NCI-H460 (cell line): ENCODE measurements at places on chromosomes 1 and 21. TPM values are rescaled to one million over a fixed set of nuclear protein-coding genes. Genes with fewer than 3 reads are reported as not detected.
A peak's percentile ranks its signal among the peaks of the same experiment; 100 is the strongest.

Gene SLC30A10
- not detected in 2 replicates for total RNA-seq

DNA sequence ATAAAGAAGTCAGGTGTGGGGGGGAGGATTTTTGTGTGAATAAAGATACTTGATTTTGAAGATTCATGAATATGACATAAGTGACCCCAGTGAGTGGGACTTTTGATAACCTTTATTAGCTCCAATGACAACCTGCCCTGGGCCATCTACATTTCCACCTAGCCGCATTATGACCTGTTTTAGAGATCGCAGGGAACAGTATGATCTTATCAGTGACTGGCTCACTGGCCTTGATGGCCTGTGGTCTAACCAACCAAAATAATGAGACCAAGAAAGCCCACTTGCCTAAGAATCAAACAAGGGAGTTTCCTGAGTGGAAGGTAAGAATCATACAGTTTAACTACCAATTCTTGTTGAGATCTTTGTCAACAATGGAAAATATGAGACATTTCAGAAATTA, 1.8 kb downstream of the ELAPOR1 start:
- DNase-seq = no peak

DNA sequence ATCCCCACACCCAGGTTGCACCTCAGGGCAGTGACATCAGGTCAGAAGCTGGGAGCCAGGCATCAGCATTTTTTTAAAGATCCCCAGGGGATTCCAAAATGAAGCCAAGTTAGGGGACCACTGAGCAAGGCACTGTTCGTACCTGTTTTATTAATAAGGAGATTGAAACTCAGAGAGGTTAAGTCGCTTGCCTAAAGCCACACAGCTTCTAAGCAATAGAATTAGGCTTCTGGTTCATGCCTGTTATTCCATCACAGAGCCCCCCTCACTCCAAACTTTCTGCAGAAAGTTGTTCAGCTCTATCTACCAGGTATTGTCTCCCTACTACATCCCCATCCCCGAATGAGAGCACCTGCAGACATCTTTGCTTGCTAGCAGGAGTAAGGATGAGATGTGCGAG, 28.7 kb downstream of the KCNN3 start:
- no peak for DNase-seq

- no peak for DNase-seq
Observed at GRCh38 chr21:43626390-43626789, 32.9 kb downstream of the HSF2BP start.

- DNase-seq = no peak
Observed at GRCh38 chr1:212754193-212754592, 37.4 kb downstream of the NSL1 start.

DNA sequence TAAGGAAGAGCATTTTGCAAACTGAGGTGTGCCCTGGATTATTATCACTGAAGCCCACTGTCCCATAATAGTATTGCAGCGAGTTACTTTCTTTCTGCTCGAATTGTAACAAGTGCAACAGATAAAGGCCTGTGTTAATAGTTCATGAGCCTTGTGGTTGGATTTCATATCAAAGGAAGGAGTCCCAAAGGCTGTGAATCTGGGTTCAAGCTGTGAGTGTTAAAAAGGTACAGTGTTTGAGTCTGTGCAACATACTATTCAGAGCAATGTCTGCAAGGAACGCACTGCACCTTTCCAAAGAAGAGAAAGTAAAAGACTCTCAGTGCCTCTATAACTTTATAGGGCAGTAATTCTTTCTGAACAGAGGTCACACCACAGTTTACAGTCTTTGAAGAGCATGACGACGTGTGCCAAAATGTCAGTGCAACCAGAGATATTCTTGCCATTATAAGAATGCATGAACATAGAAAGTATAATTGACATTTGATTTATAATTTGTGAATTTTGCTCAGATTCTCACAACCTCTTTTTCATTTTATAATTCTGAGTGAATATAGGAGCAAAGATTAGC, 79.1 kb downstream of the CDC7 start:
- DNase-seq = no peak

- no peak for DNase-seq
Observed at GRCh38 chr1:228465571-228466146, 21.5 kb upstream of the RNF187 start.

GRCh38 chr1:71950579-71950978, 331.8 kb downstream of the NEGR1 start:
- DNase-seq = no peak

Gene MATN1
- total RNA-seq = 0.09 and 0.30 TPM in 2 replicates

Gene HPCA
- not detected in 2 replicates for total RNA-seq

GRCh38 chr1:115764541-115764940, 4.0 kb downstream of the CASQ2 start:
- peak; percentile 38 for DNase-seq

DNA sequence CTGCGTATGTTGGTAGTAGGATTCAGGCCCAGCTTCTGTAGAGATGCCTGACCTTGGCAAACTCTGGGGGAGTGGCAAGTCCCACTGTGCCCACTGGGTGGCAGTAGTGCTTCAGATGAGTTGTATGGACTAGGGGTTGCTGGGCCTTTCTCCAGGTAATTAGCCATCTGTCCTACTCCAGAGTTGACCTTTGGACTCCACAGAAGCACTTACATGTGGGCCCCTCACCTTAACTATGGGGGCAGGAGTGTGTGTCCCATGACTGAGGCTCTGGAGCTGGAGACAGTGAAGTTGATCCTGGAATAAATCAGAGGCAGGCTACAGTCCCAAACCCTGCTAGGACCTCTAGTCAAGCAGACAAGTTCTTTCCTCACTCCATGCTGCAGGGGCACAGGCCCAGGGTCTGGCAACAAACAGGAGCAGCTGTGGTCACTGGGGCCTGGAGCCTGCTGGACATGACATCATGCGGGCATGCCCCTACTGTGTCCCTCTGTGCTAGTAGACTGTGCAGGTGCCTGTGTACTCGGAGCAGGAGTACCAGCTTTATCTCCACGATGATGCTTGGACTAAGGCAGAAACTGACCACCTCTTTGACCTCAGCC, 4.6 kb downstream of the DMAP1 start:
- peak; percentile 61 for DNase-seq

Gene ADCY10
- total RNA-seq = 0.72 TPM in 1 of 2 replicates, not detected in the other

Gene ZMYND12
- 0.29 and 0.32 TPM in 2 replicates for total RNA-seq

GRCh38 chr1:23283667-23284602, 60.1 kb downstream of the HNRNPR start:
- no peak for DNase-seq

GRCh38 chr1:246583448-246584185, 17.4 kb downstream of the CNST start:
- no peak for DNase-seq

- no peak for DNase-seq
Observed at GRCh38 chr1:235468970-235469369, 35.3 kb downstream of the B3GALNT2 start.

DNA sequence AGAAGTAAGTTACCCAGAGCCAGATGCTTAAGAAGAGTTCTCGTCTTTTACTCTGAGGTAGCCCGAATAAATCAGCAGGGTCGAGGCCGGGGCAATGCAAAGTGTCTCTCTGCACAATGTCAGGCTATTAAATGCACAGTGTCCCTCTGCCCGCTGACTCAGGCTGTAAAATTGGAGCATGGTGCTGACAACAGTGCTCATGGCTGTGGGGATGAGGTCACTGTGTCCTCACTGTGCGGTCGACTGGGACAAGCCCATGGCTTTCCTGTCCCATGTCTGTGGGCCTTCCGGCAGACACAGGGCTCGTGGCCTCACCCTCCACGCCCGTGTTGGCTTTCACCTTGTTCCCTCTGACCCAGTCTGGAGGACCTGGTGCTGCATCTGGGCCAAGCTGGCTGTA, 14.6 kb upstream of the SLC2A1 start:
- DNase-seq = no peak

- no peak for DNase-seq
Observed at GRCh38 chr1:10401281-10401680, 2.4 kb downstream of the PGD start.

Gene TAS1R1
- total RNA-seq = not detected in 2 replicates

DNA sequence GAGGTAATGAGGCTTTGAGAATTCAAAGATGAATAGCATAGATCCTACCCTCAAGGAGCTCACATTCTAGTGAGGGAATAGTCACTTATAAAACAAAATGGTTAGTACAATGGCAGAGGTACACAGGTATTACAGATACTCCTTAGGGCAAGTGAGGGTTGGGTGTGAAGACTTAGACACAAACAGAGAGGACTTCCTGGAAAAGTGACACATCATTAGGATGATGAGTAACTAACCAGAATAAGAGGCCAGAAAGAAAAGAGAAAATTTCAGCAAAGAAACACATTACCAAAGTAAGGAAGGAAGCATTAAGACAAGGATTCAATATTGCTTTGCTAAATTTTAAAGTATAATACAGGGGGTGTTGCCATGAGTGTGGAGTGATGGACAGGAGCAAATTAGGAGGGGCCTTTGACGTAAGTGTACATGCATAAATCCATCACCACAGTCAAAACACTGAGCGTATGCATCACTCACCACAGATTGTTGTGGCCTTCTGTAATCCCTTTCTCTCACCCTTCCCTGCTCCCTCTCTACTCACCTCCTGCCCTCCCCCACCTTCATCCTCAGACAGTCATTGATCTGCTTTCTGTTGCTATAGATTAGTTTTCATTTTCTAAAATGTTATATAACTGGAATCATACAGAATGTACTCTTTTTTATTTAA, 7.9 kb downstream of the CD53 start:
- no peak for DNase-seq

Gene HYI
- total RNA-seq = 15.1 and 18.0 TPM in 2 replicates

Gene LPAR3
- total RNA-seq = 0.57 and 1.2 TPM in 2 replicates

GRCh38 chr1:2255420-2256369, 27.6 kb downstream of the SKI start:
- DNase-seq = no peak

DNA sequence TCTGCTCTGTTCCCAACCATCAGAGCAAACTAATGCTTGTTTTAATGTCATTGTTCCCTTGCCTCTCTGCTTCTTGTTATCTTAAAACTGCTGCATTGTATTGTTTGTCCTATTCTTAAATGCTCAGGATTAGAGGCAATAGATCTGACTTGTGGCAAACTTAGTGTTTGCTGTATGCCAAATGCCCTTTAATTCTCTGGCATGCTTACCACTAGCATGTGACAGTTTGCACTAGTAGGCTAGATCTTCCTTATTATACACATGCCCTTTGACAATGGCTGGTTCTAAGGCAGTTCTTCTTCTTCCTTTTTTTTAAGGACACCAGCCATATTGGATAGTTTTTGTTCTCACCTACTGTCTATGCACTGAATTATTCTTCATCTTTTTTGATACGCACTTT, 30.1 kb downstream of the PALMD start:
- no peak for DNase-seq

Gene SLFNL1
- 0.05 TPM in 1 of 2 replicates, not detected in the other for total RNA-seq

DNA sequence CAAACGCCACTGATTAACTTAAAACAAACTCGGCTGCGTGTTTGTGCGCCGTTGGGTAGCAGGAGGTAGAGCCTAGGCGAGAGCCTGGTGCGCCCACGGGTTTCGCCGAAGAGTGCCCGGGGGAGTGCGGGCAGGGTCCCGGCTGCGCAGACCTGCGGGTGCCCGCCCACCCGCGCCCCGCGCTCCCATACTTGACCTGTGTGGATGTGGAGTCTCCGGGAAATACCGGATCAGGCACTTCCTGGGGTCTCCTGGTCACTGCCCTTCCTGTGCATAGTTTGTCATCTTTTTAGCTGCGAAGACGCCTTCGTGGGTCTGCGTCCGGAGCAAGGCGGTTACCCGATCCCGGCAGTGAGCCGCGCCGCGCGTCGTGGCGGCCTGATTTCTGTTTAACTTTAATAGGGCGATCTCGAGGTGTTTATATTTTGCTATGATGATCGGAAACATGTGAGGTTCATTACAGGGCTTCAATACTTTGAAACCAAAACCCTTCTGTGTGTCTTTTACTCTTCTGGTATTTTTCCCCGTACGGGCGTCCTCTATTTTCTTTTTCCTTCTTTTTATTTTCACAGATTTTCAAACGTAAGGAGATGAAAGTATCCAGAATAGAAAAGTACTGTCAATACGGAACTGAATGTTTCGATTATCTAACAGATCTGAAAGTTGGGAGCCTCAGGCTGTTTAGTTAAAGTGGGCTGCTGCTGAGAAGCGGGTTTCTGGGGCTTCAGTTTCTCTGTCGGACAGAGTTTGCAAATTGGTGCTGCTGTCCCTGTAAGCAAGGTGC, 15.2 kb downstream of the NR5A2 start:
- DNase-seq = no peak

- DNase-seq = peak; percentile 49
Observed at GRCh38 chr1:101520302-101520701, 283.5 kb downstream of the S1PR1 start.

GRCh38 chr1:169086603-169087455, 19.7 kb upstream of the ATP1B1 start:
- DNase-seq = no peak

DNA sequence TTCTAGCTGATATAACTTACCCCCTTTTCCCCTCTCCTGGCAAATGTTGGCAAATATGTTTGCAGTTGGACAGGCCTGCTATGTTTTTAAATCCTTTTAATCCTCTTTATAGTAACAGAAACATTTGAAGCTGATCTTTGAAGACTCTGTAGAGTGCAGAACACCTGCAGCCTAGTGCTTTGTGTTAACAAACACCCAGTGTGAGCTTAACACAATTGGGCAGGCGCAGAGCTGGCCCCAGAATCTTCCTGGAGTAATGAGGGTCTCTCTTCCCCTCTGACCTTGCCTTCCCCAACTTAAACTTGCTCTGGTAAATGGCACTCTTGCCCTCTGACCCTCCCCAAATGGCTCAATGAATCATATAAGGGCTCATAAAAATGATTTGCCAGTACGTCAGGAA, 247.9 kb upstream of the LYPLAL1 start:
- DNase-seq = no peak

- no peak for DNase-seq
Observed at GRCh38 chr1:182355723-182356098, 35.9 kb downstream of the GLUL start.

GRCh38 chr21:34754690-34755647, 86.2 kb downstream of the CLIC6 start:
- DNase-seq = no peak

DNA sequence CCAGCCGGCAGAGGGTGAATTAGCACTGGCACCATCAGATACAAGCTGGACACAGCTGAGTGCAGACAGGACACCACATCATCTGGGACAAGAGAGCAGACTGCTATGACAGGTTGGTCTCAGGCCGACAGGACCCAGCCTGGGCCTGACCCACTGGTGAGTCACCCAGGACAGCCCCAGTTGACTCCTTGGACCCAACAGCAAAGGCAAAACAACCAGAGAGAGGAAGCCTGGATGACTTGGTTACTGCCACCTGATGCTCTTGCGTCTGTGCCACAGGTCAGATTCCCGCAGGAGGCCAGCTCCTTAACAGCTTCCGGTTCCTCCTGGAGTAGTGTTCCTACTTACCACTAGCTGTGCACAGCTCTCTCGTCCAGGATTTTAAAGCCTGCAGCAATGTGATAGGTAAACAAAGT, 18.5 kb downstream of the CCN1 start:
- DNase-seq = no peak

GRCh38 chr1:11703357-11704193, 12.1 kb downstream of the DRAXIN start:
- DNase-seq = no peak

GRCh38 chr1:241841691-241842090, 6.3 kb upstream of the EXO1 start:
- no peak for DNase-seq

Gene MRPL9
- total RNA-seq = 157 and 173 TPM in 2 replicates

Gene IFI44L
- 15.7 and 16.1 TPM in 2 replicates for total RNA-seq

GRCh38 chr21:32309906-32310460, 11.3 kb downstream of the MRAP start:
- DNase-seq = no peak

Gene CNN3
- 25.9 and 26.0 TPM in 2 replicates for total RNA-seq

Gene FCGR2B
- total RNA-seq = not detected in 2 replicates

Gene ILF2
- total RNA-seq = 294 and 315 TPM in 2 replicates
